ENCODE measurements at places on chromosomes 2 and 18.
A peak's percentile ranks its signal among the peaks of the same experiment; 100 is the strongest.

DNA sequence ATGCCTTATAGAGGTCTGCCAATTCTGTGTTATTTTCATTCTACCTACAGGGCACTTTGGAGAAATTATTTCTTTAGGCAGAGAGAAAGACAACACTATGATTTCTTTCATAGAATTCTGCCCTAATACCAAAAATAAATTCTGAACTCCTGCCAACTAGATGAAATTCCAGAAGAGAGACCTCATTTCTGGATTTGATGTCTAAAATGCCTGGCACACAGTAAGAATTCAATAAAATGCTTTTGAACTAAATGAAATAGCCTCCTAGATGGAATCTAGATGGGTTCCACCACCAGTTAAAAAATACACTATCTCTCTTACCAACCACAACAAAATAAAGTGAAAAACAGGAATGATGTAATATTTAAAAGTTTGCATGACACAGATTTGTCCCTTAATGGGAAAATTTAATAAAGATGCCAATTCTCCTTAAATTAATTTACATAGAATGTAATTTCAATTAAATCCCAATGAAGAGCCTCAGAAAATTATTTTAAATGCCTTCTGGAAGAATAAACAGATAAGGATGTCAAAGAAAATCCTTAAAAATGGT is 75.0 kb downstream of the OSBPL1A start:
- peak; percentile 33 for DNase-seq

DNA sequence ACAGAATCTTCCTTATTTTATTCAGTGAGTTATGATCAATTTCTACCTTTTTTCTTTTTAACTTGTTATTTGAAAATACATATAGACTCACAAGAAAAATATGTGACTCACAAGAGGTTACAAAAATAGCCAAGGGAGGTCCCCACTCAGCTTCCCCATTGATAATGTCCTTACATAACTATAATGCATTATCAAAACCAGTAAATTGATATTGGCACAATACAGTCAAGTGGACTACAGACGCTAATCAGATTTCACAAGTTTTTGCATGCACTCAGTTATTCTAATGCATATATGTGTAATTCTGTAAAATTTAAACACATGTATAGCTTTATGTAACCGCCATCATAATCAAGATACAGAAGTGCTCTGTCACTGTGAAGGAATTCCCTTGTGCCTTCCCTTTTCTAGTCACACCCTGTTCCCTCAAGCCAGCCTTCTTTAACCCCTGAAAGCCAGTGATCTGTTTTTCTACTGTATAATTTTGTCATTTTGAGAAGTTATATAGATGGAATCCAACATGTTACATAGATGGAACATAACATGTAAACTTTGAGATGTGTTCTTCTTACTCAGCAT is 118.4 kb downstream of the ALMS1 start:
- no peak for DNase-seq

GRCh38 chr18:57205641-57206040 is 58.8 kb downstream of the BOD1L2 start:
- DNase-seq: no peak

DNA sequence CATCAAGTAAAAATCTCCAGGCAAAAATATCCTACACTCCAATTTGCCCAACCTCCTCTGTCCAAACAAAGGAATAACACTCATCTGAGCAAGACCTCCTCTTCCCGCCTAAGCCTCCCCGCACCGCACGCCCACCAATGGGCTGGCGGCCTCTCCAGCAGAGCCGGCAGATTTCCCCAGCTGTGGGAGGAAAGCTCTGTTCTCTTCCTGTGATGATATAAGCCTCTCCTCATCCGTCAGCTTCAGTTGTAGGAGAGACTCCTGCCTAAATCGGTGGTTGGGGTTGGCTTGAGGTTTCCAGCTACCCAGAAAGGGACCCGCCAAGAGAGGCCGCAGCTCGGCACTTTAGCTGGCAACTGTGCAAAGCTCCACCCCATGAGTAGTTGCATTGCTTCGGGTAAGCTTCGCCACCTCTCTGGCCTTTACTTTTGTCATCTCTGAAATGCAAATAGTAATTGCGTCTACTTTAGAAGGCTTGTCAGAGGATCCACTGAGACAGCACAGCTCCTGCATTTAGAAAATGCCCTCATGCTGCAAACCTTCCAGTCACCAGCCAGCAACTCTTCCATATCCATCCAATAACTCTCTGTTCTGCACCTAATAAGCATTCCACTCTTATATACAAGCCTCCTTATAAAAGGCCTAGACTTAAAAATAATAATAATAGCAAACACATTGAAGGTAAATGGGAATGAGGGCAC is 146.4 kb downstream of the MYT1L start:
- no peak for DNase-seq

DNA sequence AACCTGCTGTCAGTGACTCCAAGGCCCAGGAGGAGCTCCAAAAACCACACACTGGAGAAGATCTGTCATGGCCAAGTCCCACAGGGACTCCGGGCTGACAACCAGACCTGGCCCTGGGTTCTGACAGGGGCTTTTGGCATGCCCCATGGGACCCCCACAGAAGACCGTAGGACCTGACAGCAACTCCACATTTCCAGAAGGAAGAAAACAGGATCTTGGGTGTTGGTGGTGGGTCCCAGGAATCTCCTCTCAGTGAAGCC is 275.9 kb upstream of the HS6ST1 start:
- DNase-seq: no peak

DNA sequence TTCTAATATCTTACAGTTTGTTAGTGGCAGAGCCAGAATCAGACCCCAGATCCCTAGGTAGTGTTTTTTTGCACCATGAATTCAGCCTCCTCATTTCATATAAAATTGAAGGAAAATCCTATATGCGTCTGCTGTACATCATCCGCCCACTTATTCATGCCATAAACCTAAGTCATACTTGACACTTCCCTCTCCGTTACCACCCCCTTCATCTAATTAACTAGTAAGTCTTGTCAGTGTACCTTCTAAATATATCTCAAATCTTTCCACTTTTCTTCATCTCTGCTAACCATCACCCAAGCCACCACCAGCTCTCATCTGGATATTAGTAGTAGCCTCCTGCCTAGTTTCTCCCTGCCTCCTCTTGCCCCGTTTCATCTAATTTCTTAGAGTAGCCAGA is 248.7 kb upstream of the SIX3 start:
- no peak for DNase-seq

- DNase-seq: no peak
Observed at GRCh38 chr2:197614532-197614931, 60.9 kb downstream of the RFTN2 start.

- DNase-seq: no peak
Observed at GRCh38 chr2:26422947-26423629, 21.4 kb downstream of the DRC1 start.

DNA sequence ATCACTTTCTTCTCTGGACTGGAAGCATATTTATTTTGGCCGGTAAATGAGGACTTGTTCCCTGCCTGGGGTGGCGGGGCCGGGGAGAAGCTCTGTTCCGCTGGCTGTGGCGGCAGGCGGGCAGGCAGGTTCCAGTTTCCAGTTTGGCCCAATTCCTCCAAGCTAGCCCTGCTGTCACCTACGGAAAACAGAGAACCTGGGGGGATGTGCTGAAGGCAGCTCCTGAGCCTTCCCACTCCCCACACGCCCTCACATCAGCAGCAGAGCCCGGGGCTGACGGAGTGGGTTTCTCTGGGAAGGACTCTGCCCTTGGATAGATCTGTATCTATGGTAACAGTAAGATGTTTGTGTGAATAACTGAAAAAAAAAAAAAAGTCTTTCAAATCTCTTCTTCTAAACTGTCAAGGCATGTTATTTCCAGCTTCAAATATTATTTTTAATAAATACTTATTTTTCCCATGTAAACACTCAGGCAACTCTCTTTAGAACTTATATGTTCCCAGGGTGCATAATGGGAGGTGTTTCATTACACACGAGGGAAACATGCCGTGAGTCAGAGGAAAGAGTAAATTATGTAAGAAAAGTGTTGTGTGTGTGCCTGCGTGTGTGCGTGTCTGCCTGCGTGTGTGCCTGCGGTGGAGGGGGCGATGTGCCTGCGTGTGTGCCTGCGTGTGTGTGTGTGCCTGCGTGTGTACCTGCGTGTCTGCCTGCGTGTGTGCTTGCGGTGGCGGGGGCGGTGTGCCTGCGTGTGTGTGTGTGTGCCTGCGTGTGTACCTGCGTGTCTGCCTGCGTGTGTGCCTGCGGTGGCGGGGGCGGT is 116.1 kb upstream of the ZNF516 start:
- no peak for DNase-seq

GRCh38 chr18:36284671-36285295 is 12.7 kb upstream of the FHOD3 start:
- no peak for DNase-seq

DNA sequence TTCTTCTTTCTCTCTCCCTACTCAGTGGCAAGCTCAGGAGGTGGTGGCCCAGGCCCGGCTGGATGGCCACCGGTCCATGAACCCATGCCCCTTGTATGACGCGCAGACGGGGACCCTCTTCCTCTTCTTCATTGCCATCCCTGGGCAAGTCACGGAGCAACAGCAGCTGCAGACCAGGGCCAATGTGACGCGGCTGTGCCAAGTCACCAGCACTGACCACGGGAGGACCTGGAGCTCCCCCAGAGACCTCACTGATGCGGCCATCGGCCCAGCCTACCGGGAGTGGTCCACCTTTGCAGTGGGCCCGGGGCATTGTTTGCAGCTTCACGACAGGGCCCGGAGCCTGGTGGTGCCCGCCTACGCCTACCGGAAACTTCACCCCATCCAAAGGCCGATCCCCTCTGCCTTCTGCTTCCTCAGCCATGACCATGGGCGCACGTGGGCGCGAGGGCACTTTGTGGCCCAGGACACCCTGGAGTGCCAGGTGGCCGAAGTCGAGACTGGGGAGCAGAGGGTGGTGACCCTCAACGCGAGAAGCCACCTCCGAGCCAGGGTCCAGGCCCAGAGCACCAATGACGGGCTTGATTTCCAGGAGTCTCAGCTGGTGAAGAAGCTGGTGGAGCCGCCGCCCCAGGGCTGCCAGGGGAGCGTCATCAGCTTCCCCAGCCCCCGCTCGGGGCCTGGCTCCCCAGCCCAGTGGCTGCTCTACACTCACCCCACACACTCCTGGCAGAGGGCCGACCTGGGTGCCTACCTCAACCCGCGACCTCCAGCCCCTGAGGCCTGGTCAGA is 1.8 kb downstream of the NEU2 start:
- no peak for DNase-seq

- no peak for DNase-seq
Observed at GRCh38 chr2:26513261-26513660, 35.3 kb upstream of the OTOF start.

DNA sequence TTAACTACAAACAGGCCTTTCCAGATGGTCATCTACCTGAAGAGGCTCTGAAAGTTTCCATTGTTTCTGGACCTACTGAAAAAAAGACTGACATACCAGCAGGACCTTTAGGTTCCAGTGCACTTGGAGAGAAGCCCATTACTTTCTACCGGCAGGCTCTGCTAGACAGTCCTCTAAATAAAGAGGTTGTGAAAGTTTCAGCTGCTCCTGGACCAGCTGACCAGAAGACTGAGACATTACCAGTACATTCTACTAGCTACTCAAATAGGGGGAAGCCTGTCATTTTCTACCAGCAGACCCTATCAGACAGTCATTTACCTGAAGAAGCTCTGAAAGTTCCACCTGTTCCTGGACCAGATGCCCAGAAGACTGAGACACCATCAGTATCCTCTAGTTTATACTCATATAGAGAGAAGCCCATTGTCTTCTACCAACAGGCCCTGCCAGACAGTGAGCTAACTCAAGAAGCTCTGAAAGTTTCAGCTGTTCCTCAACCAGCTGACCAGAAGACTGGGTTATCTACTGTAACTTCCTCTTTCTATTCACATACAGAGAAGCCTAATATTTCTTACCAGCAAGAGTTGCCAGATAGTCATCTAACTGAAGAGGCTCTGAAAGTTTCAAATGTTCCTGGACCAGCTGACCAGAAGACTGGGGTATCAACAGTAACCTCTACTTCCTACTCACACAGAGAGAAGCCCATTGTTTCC is 65.8 kb downstream of the ALMS1 start:
- DNase-seq: no peak

DNA sequence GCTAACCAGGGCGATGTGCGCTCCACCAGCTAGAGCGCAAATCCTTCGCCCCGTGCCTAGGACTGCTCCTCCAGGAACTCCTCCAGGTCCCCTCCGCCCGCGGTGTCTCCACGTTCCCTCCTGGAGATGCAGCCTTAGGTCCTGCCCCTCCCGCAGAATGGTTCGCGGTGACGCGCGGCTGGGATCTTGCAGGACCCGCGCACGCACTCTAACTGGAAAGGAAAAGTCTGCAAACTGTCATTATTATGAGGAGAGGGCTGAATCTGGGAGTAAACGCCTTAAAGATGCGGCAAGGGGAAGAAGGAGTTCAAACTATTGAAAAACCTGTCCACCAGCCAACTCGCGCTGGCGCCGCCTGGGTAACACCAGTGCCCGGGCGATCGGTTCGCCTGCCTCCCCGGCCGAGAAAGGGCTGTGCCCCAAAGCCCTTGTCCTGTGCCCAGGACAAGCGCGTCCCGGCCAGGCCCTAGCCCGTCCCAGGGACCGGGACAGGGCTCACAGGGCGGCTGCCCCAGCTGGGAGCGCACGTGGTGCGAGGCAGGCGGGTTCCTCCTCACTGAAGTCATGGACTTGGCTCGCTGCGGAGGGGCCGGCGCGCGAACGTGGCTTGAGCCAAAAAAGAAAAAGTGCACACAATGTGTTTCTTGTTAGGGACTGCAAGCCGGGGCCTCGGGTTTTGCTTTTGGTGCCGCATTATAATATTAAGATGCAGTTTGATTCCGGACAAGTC is 5.5 kb upstream of the ID2 start:
- DNase-seq: no peak

DNA sequence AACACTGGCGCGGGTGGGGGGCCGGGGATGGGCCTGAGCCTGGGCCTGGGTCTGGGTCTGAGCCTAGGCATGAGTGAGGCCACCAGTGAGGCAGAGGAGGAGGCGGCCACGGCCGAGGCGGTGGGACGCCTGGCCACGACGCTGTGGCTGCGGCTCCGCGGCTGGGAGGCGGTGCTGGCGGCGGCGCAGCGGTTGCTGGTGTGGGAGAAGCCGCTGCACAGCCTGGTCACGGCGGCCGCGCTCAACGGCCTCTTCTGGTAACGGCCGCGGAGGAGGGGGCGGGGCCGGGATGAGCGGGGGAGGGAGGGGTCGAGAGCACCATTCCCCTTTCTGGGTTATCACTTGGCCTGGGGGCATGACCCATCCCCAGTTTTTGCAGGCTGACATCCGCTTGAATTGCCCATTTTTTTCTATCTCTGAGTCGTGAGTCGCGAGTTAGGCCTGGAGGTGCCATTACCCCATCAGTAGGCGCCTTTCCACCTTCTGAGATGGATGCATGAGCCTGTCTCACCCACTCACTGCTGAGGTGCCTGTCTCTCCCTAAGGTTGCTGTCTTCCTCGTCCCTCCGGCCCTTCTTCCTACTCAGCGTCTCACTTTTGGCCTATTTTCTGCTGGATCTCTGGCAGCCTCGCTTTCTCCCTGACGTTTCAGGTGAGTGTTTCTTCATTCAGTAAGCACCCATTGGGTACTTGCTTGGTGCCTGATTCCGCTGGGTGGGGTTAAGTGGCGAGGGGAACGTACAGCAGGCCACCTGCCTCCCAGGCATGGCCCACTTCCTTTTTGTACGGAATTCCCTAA is 501 bp downstream of the RETREG2 start:
- no peak for DNase-seq

DNA sequence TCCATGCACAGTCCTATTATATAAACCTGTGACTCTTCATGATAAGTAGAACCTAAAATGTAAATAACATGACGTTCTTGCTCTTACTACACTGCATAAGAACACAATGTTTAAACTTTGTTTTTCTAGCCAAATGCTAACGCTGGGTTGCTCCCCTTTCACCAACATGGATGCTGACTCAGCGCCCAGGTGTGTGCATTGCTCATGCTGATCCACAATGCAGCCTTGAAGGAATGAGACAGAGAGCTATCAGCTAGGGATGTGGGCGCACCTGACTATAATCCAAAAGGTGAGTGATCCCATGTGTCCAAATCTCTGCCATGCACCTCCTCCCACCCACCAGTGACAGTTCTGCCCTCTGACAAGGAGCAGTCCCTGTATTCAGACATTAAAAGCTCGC is 235.0 kb downstream of the IRS1 start:
- DNase-seq: no peak

Measured in AG04449 (cell line).